Upper lobe of right lung (tissue), 1 donor: ENCODE measurements at places on chromosomes 13 and 19.
A peak's percentile ranks its signal among the peaks of the same experiment; 100 is the strongest.

DNA sequence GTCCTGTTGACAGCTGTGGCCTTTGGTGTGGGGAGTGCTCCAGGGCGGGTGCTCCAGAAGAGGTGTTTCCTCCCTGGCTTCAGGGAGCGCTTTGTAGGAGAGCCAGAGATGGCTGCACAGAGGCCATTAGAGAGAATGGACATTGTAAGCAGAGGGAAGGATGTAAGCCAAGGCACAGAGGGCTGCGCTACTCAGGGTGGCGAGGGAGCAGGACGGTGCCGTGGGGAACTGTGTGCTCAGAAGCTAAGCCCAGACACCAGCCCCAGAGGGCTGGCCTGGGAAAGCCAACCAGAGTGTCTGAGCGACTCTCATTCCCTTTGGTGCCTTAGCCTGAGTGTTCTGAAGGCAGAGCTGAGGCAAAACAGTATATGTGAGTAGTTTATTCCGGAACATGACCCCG lies 92.2 kb downstream of the TSHZ3 start:
- no peak for DNase-seq

DNA sequence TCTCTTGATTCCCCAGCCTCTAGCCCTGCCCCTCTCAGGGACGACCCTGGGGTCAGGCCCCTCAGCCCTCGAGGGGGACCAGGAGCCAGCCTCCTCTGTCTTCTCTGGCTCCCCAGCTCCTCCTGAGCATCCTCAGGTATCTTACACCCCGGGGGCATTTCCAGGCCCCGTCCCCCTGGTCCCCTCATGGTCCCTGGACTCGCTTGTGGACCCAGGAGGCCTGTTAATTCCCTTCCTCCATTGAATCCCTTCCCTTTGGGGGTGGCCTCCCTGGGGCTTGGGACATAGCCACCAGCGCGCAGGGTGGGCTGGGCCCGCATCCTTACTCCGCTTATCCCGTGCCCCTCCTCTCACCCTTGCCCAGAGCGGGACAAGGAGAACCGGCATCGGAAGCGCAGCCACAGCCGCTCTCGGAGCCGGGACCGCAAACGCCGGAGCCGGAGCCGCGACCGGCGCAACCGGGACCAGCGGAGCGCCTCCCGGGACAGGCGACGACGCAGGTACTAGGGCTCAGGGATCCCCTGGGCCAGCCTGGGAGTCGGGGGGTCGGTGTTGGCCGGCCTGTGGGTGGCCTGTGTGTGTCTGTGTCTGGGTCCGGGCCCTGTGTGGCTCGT lies 4.1 kb downstream of the U2AF2 start:
- DNase-seq = no peak

DNA sequence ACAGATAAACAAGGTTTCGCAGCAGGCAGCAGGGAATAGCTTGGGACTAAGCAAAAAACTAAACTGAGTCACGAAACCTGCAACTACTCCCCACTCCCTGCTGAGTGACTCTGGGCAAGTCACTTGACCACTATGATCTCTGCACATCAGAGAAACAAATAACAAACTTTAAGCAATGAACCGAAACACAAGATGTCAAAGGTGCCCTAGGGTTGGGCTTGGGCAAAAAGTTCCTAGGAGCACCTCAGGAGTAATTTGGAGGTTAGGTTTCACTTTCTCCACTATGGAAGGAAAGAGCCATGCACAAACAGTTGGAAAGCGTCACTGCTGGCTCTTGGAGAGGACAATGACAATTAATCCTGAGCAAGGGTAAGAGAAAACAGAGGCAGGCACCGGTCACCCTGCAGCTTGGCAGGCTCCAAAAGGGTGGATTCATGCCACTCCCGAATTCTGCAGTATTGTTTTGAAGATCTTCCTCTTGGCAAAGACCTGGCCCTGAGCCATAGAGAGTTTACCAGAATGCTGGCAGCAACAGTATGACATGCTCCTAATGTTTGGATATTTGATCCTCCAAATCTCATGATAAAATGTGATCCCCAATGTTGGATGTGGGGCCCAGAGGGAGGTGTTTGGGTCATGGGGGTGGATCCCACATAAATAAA lies 60.3 kb downstream of the CRYL1 start:
- no peak for DNase-seq

- DNase-seq = no peak
Measured at GRCh38 chr19:4902796-4903195, at the start of gene ARRDC5. TSS of gene ARRDC5 (minus strand) at chr19:4902896. CDS start at chr19:4902825, 71 bp downstream.

- no peak for DNase-seq
Measured at GRCh38 chr13:59750860-59751259, 412.9 kb downstream of the DIAPH3 start.

- no peak for DNase-seq
Measured at GRCh38 chr13:51330791-51331190, 8.7 kb upstream of the SERPINE3 start.

GRCh38 chr19:56191115-56191514 lies 6.5 kb downstream of the ZSCAN5B start:
- no peak for DNase-seq

GRCh38 chr13:113394339-113394640 lies 30.4 kb upstream of the GRTP1 start:
- DNase-seq = no peak

DNA sequence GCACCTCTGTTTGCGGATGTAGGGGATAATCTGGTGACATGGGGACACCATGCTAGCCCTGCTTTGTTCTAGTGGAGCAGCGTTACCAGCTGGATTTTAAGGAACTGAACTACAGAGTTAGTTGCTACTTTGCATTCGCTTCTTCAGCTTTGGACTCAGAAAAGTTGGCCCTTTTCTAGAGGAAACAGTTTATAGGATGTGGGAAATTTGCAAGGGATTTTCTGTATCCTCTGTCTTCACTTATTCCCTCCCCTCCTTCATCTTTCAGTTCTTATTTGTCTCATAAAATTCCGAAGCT lies 2.1 kb downstream of the GATAD2A start:
- DNase-seq = no peak

- no peak for DNase-seq
Measured at GRCh38 chr13:47298506-47298905, 401.7 kb upstream of the HTR2A start.

DNA sequence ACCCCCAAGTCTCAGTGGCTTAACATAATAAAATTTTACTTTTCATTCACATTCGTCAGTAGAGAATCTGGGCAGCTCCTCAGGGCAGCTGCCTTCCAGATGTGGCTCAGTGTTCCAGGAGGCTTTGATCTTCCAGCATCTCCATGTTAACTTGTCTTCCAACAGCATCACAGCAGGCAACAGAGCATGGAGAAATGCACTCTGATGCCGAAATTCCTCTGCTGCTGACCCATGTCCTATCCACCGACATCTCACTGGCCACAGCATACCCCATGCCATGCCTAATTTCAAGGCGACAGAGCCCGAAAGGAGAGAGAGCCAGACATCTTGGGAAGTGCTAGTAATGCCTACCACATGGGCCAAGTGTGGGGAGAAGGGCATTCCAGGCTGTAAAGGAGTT lies 64.9 kb upstream of the MEDAG start:
- DNase-seq = no peak

DNA sequence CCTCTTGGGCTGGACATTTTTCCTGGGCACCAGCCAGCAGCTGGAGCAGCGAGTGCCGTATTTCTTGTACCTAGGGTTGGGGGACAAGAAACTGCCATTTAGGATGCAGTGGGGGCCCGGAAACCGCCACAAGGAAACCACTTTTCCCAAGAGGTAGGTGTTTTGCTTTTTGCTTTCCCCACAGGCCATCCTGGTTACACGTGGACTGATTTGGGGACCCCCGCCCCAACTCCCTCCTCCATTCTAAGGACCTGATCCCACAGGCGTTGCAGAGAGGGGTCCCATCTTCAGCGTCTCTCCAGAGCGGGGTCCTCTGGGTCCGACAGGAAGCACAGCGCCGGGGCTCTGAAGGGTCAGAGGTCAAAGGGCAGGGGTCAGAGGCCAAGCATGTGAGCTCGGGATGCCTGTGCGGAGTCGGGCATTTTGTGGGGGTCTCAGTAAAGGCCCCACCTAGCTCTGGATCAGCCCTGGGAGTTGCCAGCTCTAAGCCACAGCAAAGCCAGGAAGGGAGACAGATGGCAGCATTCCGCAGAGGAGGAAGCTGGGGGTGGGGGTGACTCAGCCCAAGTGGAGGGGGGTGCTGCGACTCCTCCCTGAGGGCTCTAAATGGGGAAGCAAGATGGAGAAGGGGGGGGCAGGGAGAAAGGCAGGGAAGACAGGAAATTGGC lies 4.3 kb downstream of the ZGLP1 start:
- peak; percentile 82 for DNase-seq

GRCh38 chr13:31965361-31966066 lies 66.1 kb upstream of the FRY start:
- DNase-seq = no peak

DNA sequence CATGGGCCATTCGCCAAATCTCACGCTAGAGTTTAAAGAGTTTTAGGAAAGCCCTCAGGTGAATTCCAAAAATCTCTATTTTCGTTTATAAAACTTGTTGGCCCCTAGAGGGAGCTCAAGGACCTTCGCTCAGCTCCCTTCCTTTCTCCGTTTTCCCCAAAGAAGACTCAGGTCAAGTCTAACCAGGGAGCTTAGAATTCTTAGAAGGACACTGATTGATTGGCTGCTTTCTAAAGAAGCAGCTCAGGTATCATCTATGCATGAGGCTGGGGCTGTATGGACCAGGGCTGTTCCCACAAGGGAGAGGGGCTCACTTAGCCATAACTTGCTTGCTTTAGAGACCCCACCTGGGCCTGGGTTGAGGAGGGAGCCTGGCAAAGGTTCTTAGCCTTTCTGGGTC lies 20.5 kb downstream of the DZIP1 start:
- DNase-seq = no peak

GRCh38 chr13:23160638-23161480 lies 19.9 kb upstream of the SGCG start:
- no peak for DNase-seq

GRCh38 chr19:33823341-33823740 lies 26.7 kb downstream of the KCTD15 start:
- DNase-seq = peak; percentile 6

DNA sequence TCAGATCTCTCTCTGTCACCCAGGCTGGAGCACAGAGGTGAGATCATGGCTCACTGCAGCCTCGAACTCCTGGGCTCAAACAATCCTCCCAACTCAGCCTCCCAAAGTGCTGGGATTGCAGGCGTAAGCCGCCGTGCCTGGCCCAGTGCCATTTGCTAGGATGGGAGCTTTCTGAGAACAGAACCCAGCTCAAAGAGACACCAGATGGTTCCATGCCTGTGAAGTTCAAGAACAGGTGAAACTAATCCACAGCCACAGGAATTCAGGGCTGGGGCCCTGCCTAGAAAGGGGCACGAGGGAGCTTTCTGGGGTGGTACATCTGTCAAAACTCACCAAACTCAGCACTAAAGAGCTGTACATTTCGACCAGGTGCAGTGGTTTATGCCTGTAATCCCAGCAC lies 4.2 kb downstream of the SLC7A9 start:
- DNase-seq = peak; percentile 39

GRCh38 chr19:54573330-54573872 lies at the start of gene LILRA2:
TSS of gene LILRA2 (plus strand) at chr19:54573790. CDS start at chr19:54573879, 89 bp downstream.
- peak; percentile 66 for DNase-seq

DNA sequence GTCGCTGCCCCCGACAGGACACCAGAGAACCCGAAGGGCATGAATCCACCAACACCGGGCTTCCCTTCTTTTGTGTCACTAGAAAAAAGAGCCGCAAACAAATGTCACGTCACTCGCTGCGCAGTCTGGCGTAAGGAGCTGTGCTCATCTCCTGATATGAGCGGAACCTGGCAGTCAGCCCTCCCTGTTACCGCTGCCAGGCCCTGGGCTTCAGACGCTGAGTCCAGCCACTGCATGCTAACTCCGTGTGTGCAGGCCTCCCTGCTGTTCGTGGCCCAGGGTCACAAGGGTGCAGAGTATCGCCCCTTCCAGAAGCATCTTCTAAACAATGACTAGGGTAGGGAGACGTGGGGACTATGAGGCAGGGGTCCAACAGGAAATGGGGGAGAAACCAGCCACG lies 71.3 kb downstream of the SLC7A1 start:
- DNase-seq = no peak

DNA sequence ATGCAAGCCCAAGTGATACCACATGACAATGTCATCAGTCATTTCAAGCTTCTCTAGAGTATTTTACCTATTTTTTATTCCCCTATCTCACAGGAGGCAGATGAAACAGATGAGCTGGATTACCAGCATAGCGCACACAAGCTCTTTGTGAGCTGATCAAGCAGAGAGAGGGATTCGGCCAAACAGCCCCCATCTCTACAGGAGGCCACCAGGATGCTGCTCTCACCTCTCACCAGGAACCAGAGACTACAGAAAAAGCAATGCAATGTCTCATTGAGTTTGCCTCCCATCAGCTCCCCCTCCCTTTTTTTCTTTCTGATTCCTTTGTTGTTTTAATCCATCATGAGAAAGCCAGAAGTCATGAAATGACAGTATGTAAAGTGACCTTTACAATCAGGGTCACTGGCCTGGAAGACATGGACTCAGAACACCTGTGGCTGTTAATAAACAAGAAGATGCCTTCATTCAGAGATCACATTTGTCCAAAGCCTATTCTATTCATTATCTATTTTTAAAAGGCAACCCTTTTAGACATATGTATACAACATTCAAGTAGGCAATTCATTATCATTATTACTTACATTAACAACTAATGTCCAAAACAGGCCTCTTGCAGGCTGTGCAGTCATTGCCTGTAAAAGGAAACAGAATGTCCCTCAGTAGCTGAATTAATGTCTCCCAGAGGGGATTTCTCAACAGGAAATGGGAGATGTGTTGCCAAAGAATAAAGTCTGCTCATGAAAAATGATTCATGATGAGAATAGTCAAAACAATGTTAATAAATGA lies 656.6 kb downstream of the TBC1D4 start:
- no peak for DNase-seq
